ENCODE measurements at places on chromosomes 3 and 15.

DNA sequence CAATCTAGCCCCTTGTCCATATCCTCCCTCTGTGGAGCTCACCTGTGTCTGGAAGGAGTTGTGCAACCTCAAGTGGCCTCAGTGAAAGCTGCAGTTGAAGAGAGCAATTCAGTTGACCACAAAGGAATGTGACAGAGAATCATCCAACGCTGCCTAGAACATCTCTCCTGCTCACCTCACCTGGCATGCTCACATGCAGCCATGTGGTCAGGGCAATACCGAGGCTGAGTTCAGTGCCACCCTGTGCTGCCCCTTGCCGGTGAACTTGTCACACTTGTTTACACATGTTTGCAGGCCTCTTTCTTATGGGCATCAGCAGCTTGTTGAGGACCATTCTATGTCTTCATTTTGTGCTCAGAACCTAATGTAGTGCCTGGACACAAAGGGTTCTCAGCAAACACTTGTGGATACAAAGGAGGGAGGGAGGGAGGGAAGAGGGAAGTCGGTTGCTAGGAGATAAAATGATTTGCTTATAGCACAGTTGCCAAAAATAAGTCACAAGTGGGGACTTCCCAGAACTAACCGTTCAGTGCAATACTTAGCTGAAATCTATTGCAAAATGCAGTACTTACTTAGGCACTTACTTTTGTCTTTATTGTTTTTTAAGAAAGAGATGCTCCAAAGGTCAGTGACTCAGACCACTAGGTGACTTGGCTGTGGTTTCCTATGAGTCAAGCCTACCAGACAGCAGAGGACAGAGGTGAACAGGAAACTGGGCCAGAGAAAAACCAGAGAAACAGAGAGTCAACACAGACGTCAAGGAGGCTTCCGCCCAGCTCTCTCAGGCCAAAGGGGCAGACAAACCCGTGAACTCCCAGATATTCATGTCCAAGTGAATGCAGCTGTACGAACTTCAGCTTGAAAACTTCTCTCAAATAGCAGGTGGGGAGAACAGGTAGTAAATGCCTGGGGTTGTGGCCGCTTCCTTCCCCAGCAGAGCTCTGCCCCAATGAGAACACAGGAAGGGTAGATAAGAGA lies 227.8 kb upstream of the CTNNB1 start:
- no peak for DNase-seq

GRCh38 chr3:171132873-171133272 lies 106.4 kb upstream of the SLC2A2 start:
- DNase-seq = no peak

- no peak for DNase-seq
Measured at GRCh38 chr3:22685597-22685996, 517.5 kb upstream of the UBE2E2 start.

GRCh38 chr15:84598250-84598649 lies 2.6 kb upstream of the ZSCAN2 start:
- DNase-seq = no peak

- no peak for DNase-seq
Measured at GRCh38 chr15:39833515-39833981, 50.9 kb upstream of the FSIP1 start.

DNA sequence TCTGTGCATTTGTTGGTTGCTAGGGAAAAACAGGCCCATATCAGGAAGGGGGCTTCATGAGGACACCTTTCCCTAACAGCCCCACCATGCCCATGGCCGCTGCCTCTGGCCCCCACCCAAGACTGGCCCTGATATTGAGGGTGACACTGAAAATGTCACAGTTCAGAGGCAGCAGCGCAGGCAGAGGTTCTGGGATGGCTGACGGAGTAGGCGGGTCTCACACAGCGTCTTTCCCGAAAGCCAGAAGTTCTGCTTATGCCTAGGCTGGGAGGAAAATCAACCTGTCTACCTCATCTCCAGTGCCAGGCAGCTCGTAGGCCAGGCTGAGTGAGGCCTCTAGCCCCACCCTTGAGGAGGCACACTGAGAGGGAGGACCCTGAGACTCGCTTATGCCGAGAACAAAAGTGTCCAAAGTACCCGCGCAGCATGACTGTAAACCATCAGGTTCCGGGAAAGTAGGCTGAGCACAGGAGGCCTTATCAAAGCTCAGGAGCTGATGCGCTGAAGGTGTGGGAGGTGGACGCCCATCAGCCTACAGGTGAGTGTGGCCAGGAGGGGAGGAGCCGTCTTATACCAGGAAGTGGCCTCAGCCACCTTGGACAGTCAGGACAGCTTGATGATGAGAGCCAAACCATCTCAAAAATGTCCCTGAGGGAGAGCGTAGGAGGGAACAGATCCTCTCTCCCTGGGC lies 27.5 kb downstream of the GRAMD2A start:
- DNase-seq = no peak

DNA sequence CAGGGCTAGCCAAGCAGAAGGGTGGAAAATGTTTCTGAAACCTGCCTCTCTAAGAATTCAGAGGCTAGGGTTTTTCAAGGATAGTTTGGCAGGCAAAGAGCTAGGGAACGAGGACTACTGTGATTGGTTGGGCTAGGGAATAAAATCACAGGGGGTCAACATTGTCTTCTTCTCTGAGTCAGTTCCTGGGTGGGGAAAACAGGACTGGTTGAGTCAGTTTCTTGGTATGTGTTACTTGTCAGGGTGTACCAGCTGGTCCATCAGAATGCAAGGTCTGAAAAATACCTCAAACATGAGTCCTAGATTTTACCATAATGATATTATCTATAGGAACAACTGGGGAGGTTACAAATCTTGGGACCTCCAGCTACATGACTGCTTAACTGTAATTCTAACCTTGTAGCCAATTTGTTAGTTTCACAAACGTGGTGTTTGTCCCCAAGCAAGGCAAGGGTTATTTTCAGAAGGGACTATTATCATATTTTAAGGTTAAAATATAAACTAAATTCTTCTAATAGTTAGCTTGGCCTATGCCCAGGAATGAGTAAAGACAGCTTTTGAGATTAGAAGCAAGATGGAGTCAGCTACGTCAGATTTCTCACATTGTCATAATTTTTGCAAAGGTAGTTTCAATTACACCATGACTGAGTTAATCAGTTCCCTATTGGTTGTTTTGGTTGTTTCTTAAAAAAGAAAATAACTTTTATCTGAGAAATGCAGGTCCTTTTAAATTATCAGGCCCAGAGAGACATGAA lies 231.5 kb downstream of the ALCAM start:
- no peak for DNase-seq

- DNase-seq = no peak
Measured at GRCh38 chr3:14201940-14202684, 23.5 kb downstream of the LSM3 start.

GRCh38 chr3:158742871-158743663 lies 10.8 kb upstream of the RARRES1 start:
- no peak for DNase-seq

- DNase-seq = no peak
Measured at GRCh38 chr3:160830796-160831195, 74.8 kb downstream of the PPM1L start.

DNA sequence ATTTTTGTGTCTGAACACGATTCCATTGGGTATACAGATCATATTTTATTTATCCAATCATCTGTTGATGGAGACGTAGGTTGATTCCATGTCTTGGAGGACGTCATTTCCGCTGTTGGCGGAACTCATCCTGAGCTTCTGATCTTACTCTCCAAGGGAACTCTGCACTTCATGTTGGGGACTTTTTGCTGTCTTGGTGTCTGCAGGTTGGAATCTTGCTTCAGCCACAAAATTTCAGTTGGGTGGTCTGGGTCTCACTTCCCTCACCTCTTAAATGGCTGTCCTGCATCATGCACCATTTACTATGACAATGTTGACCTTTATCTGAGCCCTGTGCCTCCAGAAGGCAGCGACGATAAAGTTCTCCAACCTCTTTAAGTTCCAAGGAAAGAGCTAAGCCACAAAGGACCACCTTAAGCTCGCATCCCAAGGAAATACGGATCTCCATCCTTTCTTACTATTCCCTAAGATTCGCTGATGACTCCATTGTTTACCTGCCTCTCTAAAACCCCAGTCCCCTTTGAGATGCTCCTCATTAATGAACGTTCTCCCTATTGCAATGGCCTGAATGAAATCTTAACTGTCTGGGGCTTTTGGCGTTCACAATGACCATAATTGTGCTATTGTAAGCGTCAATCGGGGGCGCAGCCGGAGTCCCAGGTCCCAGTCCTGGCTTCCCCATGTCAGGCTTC lies 23.1 kb upstream of the RNU6-1 start:
- DNase-seq = no peak

DNA sequence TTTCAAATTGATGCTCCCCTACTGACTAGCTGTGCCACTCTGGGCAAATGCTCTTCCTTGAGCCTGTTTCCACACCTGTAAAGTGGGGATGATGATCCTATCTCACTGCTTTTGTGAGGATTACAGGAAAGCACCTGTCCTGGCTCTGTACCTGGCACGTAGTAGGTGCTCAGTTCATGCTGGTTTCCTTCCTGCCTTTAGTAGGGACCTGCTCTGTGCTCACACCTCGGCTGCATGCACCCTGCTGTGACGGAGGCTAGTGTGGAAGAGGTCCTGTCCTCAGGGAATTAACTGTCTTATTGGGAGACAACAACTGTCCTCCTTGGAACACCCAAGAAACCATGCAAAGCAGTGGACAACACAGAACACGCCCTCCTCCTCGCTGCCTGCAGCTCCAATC lies 61.8 kb downstream of the RPL39L start:
- DNase-seq = no peak

- peak; percentile 84 for DNase-seq
Measured at GRCh38 chr15:41603941-41604911, 45.2 kb downstream of the TYRO3 start.

GRCh38 chr3:5162102-5162501 lies 25.4 kb upstream of the EDEM1 start:
- DNase-seq = no peak

DNA sequence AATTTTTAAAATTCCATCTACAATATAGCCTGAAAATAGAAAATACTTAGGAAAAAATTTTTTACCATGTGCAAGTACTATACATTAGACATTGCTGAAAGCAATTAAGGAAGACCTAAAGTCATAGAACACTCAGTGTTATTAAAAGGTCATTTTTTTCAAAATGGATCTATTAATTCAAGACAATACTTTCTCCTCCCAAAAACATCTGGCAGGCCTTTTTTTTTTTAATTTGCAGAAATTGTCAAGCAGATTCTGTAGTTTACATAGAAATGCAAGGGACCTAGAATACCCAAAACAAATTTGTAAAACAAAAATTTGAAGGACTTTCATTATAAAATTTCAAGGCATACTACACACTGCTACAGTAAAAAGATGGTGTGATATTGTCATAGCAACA lies 238.4 kb upstream of the VEPH1 start:
- no peak for DNase-seq

DNA sequence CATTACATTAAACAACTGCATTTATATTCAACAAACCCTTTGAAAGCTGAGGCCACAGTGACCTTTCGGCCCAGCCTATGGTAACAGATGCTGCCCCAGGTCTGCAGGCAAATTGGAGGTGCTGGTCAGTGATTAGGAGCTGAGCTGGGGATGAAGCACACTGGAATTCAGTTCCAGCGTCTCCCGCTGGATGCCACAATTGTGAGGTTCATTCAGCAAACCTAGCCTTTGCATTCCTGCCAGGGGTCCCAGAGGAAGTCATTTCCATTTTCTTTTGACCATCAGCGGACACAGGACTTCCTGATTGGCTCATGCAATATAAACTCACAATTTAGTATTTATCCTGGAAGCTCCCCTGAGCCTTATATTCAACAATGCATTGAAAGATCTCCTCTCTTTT lies 89.5 kb downstream of the IL20RB start:
- DNase-seq = no peak

DNA sequence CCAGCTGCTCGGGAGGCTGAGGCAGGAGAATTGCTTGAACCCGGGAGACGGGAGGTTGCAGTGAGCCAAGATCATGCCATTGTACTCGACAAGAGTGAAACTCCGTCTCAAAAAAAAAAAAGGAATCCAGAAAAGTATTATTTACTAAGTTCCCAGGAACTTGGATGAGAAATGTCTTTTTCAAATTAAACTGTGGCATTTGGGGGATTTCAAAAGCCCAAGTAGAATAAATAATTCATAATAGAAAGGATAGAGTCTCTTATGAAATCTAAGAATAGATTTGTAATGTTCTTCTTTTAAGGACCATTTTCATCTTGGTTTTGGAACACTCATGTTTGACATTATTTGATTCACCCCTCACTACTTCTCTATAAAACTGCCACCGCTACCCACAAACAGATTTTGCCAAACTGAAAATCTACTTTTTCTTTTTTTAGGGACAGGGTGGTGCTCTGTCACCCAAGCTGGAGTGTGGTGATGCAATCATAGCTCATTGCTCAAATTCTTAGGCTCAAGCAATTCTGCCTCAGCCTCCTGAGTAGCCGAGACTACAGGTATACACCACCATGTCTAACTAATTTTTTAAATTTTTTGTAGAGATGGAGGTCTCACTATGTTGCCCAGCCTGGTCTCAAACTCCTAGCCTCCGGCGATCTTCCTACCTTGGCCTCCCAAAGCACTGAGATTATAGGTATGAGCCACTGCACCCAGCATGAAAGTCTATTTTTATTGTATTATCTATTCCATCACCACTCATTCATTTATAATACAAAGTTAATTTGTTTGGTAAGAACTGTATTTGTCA lies 99.3 kb downstream of the SENP2 start:
- DNase-seq = no peak

- no peak for DNase-seq
Measured at GRCh38 chr3:151330899-151331298, 1.6 kb upstream of the P2RY13 start.

- no peak for DNase-seq
Measured at GRCh38 chr3:68819361-68819760, 113.0 kb downstream of the TAFA4 start.

- DNase-seq = peak; percentile 51
Measured at GRCh38 chr3:128011140-128011539, 41.1 kb upstream of the SEC61A1 start.

DNA sequence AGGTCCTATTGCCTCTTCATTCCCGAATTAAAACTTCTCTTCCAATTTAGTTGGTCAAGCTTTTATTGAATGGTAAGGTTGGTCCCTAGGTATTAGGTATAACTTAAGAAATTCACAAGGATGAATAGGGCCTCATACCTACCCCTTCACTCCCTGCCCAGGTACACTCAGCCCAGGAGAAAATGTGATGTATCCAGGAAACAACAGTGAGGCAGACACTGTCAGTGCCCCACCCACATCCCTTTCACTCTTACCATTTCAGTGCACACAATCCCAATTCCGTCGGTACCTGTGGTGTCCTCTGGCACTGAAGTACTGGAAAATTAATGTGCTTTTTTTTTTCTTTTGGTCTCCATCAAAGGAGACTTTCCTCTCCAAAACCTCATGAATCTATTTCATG lies 10.5 kb upstream of the C3orf49 start:
- no peak for DNase-seq

- no peak for DNase-seq
Measured at GRCh38 chr15:29854413-29854812, 32.1 kb upstream of the TJP1 start.

DNA sequence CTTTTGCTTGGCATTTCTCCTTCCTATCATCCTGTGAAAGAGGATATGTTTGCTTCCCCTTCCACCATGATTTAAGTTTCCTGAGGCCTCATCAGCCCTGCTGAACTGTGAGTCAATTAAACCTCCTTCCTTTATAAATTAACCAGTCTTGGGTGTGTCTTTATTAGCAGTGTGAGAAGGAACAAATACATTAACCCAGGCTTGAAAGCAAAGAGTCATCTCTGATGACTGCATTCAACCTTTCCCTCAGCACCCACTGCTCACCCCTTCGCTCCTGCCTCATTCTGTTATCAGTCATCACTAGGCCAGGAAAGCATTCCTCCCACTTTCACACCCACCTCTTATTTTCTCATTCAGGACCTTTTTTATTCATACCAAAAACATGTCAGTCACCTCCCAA lies 59.6 kb upstream of the CASR start:
- no peak for DNase-seq

Data from SK-N-SH (cell line).